Left colon (tissue), 2 donors: ENCODE measurements at places on chromosomes 12 and 14. TPM values are rescaled to one million over a fixed set of nuclear protein-coding genes. Genes with fewer than 3 reads are reported as not detected.

- DNase-seq = no peak
These were observed 40.5 kb upstream of the C14orf132 start for GRCh38 chr14:95998656-95999055.

Gene TAS2R42
- total RNA-seq = not detected

- DNase-seq = no peak
These were observed 6.5 kb upstream of the CPNE6 start for GRCh38 chr14:24064856-24065255.

- DNase-seq = no peak
These were observed 103.3 kb upstream of the CCDC175 start for GRCh38 chr14:59679872-59680271.

- DNase-seq = no peak
These were observed 411.1 kb downstream of the APAF1 start for GRCh38 chr12:99056186-99056585.

- DNase-seq = no peak
These were observed 92.8 kb downstream of the DNAH10 start for GRCh38 chr12:123854918-123855317.

DNA sequence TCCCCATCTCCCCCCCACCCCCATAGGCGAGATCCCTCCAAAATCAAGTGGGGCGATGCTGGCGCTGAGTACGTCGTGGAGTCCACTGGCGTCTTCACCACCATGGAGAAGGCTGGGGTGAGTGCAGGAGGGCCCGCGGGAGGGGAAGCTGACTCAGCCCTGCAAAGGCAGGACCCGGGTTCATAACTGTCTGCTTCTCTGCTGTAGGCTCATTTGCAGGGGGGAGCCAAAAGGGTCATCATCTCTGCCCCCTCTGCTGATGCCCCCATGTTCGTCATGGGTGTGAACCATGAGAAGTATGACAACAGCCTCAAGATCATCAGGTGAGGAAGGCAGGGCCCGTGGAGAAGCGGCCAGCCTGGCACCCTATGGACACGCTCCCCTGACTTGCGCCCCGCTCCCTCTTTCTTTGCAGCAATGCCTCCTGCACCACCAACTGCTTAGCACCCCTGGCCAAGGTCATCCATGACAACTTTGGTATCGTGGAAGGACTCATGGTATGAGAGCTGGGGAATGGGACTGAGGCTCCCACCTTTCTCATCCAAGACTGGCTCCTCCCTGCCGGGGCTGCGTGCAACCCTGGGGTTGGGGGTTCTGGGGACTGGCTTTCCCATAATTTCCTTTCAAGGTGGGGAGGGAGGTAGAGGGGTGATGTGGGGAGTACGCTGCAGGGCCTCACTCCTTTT is 2.7 kb downstream of the GAPDH start:
- no peak for DNase-seq

DNA sequence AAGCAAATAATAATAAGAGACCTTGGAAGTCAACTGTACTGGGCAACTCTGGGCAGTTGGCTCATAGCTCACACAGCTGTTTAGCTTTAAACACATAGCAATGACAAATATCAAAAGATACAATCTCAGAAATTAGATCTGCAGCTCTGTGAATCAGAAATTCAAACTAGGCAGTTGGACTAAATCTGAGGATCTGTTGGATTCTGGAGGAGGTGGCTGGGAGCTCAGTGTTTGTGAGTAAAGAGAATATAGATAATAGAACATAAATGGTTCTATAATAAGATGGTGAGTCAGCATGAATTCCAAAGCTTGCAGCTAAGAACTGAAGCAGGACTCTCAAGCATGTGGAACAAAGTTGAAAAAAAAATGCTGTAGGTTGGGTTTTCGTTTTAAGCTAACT is 1949.4 kb upstream of the SEL1L start:
- DNase-seq = no peak

DNA sequence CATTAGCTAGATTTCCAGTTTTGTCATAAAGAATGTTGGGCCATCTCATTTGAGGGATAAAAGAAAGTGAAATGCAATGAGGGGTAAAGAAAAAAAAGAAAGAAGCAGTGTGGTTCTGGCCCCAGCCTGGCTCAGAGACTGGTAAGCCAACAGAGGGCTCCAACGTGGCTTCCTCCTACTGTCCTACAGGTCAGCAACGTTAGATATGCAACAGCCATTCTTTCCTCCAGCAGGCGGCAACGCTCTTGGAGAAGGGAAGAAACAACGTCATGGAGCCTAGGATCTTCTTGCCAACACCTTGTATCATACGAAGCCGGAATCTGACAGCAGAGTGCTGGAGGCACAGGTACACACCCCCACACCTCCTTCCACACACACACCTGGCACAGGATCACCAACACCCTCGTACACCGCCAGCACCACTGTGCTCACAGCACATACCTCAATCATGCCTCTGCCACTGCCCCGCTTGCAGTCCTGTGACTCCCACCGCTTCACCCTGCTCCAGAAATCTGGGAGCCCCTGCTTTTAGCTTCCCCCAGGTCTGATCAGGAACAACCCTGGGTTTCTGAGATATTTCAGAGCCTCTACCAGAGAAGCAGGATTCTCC is 102.8 kb downstream of the RPAP3 start:
- DNase-seq = no peak

- DNase-seq = no peak
These were observed 5.1 kb upstream of the CHD4 start for GRCh38 chr12:6612247-6612646.

Gene KLRG1
- total RNA-seq = 1.5 TPM

DNA sequence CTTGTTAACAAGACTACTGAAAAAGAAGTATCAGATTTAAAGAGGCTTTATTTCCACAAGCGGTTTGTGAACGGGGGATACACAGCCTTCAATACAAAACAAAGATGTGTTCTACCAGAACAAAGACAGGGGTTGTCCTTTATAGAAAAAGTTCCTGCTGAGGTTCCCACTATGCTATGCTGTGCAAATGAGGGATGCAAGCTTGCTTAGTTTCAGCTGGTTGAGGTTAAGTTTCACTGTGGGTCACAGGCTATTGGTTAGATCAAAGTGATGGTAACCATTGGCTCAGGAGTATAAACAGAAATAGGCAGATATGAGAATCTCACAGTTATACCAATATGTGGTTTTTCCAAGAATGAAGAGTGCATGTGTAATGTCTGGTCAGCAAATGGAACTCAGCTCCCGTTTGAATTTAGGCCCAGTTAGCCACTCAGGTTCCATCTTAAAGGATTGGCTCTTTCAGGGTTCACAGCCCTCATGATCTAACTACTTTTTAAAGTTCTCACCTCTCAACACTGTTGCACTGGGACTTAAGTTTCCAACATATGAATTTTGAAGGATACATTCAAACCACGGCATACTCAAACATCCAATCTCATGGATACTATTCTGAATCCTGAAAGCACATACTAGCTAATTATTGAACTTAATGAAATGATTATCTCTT is 215.4 kb upstream of the DCN start:
- no peak for DNase-seq

Gene OTX2
- not detected for total RNA-seq

- no peak for DNase-seq
These were observed 7.5 kb upstream of the MSI1 start for GRCh38 chr12:120376416-120376815.

DNA sequence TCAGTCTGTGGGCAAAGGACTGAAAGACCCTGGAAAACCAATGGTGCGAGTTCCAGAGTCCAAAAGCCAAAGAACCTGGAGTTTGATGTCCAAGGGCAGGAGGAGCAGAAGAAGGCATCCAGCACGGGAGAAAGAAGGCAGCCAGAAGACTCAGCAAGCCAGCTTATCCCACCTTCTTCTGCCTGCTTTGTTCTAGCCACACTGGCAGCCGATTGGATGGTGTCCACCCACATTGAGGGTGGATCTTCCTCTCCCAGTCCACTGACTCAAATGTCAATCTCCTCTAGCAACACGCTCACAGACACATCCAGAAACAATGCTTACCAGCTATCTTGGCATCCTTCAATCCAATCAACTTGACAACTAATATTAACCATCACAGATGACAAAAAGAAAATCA is 57.2 kb upstream of the CAPRIN2 start:
- DNase-seq = no peak
